ENCODE measurements at places on chromosomes 3 and 15. TPM values are rescaled to one million over a fixed set of nuclear protein-coding genes. Genes with fewer than 3 reads are reported as not detected.

The CLDN16 gene
- total RNA-seq: not detected

DNA sequence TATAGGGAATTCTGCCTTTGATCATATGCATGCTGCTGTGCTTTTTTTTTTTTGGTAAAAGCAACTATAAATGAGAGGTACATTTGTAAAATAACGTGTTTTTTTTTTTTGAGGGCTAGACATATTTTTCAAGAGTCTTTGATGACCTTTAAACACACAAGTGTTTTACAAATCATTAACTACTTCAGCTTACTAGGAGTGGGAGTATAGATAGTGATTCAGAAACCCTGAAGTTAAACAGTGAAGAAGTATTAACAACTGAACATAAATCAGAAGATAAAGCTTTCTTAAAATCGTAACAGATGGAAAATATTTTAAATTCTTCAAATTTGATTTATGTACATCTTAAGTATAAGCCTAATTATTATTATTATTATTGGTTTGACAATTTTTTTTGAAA is 2.9 kb upstream of the GMNC start:
- no peak overlapping the region for H3K27ac ChIP-seq
- H3K36me3 ChIP-seq: no peaks in the 10 kb centered on the region
- H3K4me3 ChIP-seq: no peak overlapping the region
- peaks cover 31% of the 10 kb centered on the region for H3K27me3 ChIP-seq
- DNase-seq: no peak

GRCh38 chr3:183211352-183211751 is 41.7 kb upstream of the B3GNT5 start:
- DNase-seq: no peak
- no peak overlapping the region for H3K27ac ChIP-seq
- no peak overlapping the region for H3K4me3 ChIP-seq
- no peaks in the 10 kb centered on the region for H3K36me3 ChIP-seq
- H3K27me3 ChIP-seq: no peaks in the 10 kb centered on the region

DNA sequence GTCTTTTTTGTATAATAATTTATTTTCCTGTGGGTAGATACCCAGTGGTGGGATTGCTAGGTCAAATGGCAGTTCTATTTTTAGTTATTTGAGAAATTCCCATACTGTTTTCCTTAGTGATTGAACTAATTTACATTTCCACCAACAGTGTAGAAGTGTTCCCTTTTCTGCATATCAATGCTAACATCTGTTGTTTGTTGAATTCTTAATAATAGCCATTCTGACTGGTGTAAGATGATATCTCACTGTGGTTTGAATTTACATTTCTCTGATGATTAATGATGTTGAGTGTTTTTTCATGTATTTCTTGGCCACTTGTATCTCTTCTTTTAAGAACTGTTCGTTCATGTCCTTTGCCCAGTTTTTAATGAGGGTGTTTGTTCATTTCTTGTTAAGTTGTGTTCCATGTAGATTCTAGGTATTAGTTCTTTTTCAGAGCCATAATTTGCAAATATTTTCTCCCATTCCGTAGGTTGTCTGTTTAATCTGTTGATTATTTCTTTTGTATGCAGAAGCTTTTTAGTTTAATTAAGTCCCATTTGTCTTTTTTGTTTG is 713.3 kb upstream of the EPHA6 start:
- no peaks in the 10 kb centered on the region for H3K27me3 ChIP-seq
- no peak overlapping the region for H3K27ac ChIP-seq
- DNase-seq: no peak
- H3K36me3 ChIP-seq: no peaks in the 10 kb centered on the region
- H3K4me3 ChIP-seq: no peak overlapping the region

DNA sequence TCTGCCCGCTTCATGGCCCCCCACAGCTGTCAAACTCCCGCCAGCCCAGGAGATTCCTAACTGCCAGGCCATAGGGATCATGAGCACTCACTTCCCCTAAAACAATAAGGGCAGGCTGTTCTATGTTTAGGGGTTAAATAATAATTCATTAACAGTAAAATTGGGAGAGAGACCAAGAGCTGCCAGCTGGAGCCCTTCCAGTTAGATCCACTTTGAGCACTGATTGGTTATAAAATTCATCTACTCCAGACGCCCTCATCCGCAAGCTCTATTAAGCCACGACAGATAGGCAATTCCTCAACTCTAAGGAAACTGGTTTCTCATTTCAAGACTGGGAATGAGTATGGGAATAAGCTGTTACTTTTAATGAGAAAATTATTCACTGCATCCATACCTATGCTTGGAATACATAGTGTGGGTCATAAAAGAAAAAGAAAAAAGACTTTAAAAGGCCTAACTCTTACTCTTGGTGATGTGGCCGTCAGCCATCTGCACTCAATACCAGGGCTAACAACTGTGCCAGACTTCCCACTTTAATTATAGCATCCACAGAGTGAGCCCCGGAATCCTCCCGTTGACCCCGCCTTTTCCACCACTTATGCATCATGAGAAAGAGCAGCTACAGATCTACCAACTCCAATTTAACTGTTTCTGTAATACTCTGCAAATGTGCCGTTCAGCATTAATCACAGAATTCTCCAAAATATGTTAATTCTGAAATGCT is 44.5 kb downstream of the IL17RD start:
- H3K27ac ChIP-seq: no peak overlapping the region
- no peak for DNase-seq
- H3K27me3 ChIP-seq: no peaks in the 10 kb centered on the region
- no peak overlapping the region for H3K4me3 ChIP-seq

DNA sequence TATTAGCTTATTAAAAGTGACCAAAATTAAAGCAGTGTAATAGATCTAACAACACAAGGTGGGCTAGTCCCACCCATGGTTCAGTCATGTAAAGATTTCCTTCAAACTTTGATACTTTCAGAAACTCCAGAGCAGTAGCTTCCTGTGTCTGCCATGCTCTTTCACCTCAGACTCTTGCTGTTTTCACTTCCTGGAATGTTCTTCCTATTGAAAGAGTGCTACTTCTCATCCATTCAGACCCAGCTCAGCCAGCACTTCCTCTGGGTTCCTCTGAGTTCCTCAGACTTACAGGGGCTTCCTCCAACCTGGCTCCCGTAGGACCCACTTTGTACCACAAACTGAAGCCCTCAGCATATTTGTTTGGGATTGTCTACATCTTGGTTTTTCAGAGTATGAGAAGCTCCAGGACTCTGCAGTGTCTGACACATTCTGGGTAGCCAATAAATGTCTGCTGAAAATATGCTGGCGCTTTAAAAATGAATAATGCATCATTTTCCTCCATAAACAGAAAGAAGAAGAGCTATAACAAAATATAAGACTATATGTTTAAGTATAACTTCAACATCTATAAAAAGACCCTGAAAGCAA is 18.0 kb downstream of the NCEH1 start:
- H3K4me3 ChIP-seq: no peak overlapping the region
- no peak overlapping the region for H3K27ac ChIP-seq
- peaks cover 4% of the 10 kb centered on the region for H3K4me1 ChIP-seq
- H3K36me3 ChIP-seq: no peaks in the 10 kb centered on the region
- no peak for DNase-seq

Measured in chondrocyte (in vitro differentiated cells).